HTR-8/SVneo (cell line): ENCODE measurements at places on chromosomes 11 and 22.

GRCh38 chr22:37204045-37204655 is 8.1 kb downstream of the SSTR3 start:
- no peak for DNase-seq

DNA sequence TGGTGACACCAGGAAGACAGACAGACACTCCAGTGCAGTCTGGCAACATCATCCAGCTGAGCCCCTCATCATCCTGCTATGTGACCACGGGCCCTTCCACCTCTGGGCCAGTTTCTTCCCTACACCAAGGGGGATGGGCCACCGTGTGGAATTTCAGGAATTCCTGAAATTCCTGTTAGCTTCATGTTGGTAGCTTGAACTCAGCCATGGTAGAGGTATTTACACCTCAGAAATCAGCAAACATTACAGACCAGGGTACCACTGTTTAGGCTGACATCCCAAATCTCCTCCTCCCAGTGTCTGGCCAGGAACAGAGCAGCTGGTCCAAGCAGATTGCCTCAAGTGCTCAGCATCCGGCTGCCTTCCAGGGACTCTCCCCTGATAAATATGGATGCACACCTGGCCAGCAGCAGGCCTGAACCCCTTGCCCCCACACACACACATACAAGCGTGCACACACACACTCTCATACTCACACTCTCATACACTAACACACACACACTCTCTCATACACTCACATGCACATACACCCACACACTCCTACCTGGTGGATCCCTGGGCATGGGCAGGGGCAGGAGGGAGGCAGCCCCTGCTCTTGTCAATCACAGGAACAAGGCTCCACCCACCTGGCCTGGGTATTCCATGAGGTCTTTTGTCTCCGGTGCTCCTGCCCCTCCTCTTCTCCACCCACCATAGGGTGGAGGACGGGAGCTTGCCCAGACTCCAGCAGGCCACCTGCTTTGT is 85.2 kb downstream of the BUD13 start:
- no peak for DNase-seq

GRCh38 chr22:44683237-44683636 is 18.8 kb upstream of the PRR5 start:
- DNase-seq = no peak

DNA sequence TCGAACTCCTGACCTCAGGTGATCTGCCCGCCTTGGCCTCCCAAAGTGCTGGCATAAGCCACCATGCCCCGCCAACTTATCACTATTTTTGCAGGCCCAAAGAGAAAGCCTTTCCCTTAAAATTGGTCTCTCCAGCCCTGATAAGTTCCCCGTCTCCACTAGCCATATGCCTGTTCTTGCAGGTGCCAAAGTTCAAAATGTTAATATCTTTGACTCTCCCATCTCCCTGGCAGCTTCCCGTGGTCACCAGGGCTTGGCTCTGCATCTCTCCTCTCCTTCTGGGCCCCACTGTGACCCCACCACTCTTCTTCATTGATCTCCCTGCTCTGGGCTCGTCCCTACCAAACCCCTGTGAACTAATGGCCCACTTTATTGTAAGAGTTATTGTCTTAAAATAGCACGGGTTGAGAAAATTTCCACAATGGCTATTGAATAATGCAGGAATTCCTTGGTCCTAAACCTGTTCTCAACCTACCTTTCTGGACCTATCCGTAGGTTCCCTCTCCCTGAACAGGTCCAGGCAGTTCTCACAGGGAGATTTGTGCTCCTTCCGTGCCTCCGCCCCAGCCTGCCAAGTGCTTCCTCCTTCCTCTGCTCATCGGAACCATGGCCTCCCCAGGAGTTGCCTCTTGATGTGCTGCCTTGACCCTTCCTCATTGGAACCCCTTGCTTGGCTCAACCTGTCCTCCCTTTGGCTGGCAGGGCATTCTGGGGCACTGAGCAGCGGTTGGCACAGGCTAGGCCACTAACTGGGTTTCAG is 147.5 kb downstream of the DSCAML1 start:
- no peak for DNase-seq

GRCh38 chr11:118074785-118075184 is 2.1 kb upstream of the TMPRSS4 start:
- no peak for DNase-seq

GRCh38 chr11:49851971-49852389 is 100.2 kb upstream of the OR4C13 start:
- DNase-seq = no peak

DNA sequence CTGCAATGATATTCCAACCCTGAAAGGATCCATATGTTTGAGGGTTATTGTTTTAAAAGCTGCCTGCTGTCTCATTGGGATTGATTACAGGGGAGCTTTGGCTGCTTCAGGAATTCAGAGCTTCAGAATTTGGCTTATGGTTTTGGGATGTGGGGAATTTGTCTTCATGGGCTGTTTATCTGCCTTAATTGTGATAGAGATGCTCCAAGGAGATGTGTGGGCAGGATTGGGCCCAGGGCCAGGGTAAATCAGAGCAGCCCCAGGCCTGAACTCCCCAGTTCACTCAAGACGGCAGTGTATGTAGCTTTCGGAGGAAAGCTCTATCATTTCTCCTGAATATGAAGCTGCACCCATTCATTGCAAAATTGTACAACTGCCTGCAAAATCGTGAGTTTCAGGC is 88.5 kb downstream of the ALX4 start:
- DNase-seq = no peak

GRCh38 chr11:122046846-122047245 is 69.2 kb downstream of the BLID start:
- DNase-seq = no peak

GRCh38 chr22:34805771-34806170 is 260.2 kb upstream of the ISX start:
- DNase-seq = no peak

DNA sequence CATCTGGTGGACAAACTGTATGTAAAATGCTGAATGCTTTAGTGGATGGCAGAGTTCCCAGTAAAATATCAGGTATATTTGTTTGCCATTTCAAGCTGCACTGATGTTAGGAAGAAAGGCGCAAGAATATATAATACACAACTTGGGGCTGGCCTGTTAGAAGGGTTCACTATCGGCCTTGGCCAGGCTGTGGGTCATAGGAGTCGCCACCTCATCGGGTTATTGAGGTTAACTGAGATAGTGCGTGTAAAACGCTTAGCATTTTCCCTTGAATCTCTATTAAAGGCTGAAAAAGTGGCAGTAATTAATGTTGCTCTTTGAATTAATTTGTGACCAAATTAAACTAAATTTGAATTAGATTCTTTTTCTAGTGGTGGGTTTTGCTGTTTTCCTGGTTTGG is 5.1 kb downstream of the FAM118A start:
- no peak for DNase-seq

DNA sequence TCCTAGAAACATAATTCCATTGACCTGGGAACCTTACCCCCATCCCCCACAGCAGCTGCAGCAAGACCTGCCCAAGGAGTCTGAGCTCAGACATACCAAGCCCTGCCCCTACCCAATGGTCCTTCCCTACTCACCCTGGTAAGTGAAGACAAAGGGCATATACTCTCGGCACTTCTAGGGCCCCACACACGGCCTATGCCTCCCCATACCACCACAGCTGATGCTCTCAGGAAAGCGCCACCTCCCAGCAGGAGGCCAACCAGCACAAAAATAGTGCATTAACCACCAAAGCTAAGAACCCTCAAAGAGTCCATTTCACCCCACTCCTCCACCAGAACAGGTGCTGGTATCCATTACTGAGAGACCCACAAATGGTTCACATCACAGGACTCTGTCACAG is 74.4 kb upstream of the GUCY1A2 start:
- no peak for DNase-seq

GRCh38 chr11:100203789-100204188 is 483.3 kb upstream of the ARHGAP42 start:
- no peak for DNase-seq

- no peak for DNase-seq
These were observed 53.5 kb downstream of the CYTH4 start for GRCh38 chr22:37335806-37336199.

- no peak for DNase-seq
These were observed 23.7 kb upstream of the FXYD6 start for GRCh38 chr11:117900121-117900648.

DNA sequence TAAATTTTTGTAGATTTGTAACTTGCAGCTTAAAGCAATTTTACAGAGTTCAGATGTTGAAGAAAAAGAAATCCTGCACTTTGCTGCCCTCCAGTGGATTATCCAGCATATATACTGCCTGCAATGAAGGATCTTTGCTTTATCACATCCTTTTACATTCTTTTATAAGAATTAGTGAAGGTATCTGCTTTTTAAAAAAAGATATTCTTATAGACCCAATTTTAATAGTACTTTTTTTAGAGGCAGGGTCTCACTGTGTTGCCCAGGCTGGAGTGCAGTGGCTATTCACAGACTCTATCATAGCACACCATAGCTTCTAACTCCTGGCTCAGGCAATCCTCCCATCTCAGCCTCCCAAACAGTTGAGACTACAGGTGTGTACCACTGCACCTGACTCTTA is 60.7 kb downstream of the TTC17 start:
- DNase-seq = peak; percentile 8

GRCh38 chr11:65911682-65912568 is 6.9 kb downstream of the C11orf68 start:
- DNase-seq = peak; percentile 96

DNA sequence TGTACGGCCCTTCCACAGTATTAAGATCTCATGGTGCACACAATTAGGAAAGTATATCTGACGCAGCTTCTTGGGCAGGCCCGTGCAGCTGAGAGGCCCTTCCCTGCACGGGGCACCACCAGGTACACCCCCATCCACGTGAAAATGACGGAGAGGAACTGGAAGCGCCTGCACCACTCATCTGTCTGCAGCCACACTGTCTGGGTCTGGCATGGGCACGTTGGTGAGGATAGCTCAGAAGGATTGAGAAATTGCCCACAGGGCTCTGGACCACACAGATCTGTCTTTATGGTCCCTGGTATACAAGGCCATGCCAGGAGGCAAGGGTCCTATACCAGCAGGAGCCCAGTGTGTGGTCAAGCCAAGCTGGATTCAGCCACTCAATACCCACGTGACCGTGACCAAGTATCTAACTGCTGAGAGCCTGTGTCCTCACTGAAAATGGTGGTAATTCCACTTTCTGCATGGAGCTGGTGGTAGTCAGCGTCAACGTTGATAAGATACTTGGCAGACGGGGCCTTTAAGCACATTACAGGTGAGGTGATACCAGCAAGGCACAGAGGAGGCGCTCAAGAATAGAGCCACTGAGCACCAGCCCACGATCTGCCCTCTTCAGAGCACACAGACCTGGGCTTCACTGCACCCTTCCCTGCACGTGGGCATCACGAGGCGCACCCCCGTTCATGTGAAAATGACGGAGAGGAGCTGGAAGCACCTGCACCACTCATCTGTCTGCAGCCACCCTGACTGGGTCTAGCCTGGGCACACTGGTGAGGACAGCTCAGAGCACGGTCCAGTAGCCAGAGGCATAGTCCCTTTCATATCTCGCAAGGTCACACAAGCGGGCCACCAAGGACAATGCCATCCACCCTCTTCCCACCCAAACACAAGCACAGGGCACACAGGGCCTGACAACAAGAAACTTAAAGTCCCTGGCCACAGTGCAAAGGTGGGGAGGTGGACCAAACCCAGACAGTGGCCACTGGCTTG is 28.4 kb downstream of the SHANK2 start:
- DNase-seq = no peak

- DNase-seq = no peak
These were observed 31.2 kb upstream of the CLNS1A start for GRCh38 chr11:77668760-77669159.

GRCh38 chr22:36336246-36337182 is 51.3 kb downstream of the MYH9 start:
- DNase-seq = no peak

GRCh38 chr11:133219543-133219942 is 312.8 kb downstream of the OPCML start:
- DNase-seq = no peak

DNA sequence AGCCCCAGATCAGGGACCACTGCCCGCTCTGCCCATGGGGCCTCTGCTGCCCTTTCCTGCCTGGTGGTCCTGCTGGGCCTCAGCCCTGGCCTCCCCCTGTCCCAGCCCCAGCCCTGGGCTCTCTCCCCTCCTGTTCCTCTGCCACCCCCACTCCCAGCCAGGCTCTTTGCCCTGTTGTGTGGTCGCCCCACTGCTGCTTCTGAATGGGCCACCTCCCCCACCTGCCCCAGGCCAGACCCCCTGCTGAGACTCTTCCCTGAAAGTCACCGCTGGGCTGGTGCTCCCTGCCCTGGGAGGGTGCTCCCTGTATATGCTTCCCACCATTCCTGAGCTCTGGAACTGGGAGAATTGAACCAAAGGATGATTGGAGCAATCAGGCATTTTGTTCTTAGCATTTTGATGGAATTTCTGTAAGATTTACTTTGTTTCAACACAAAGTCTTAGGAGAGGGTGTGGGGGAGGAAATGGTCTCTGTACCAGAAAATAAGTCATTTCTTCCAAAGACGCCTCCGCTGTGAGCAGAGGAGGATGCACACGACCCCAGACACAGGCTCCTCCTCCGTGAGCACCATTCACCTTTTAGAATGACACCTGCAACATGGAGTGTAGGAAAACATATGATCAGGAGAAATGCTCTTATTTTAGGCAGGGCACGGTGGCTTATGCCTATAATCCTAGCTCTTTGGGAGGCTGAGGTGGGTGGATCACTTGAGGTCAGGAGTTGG is 5.2 kb downstream of the APOBEC3B start:
- DNase-seq = no peak
